ENCODE measurements at places on chromosomes 13 and 19. TPM values are rescaled to one million over a fixed set of nuclear protein-coding genes. Genes with fewer than 3 reads are reported as not detected.

WDR87 gene
- not detected for total RNA-seq

GRCh38 chr13:70390968-70391367 is 282.7 kb upstream of the KLHL1 start:
- no peak for DNase-seq

DNA sequence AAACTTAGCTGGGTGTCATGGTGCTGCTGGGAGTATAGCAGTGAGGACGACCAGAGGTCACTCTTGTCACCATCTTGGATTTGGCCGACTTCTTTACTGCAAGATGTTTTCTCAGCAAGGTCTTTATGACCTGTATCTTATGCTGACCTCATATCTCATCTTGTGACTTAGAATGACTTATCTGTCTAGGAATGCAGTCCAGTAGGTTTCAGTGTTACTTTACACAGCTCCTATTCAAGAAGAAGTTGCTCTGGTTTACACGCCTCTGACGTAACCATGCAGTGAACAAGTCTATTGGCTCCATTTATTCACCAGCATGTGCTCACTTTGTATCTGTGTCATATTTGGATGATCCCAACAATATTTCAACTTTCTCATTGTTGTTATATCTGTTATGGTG is 26.7 kb downstream of the ZNF850 start:
- DNase-seq: no peak

- no peak for DNase-seq
Measured at GRCh38 chr13:32642316-32642715, 56.1 kb downstream of the PDS5B start.
